NCI-H748 treated with DMSO at 0.1 percent for 48 hours (cell line): ENCODE measurements at places on chromosomes 4 and X.

DNA sequence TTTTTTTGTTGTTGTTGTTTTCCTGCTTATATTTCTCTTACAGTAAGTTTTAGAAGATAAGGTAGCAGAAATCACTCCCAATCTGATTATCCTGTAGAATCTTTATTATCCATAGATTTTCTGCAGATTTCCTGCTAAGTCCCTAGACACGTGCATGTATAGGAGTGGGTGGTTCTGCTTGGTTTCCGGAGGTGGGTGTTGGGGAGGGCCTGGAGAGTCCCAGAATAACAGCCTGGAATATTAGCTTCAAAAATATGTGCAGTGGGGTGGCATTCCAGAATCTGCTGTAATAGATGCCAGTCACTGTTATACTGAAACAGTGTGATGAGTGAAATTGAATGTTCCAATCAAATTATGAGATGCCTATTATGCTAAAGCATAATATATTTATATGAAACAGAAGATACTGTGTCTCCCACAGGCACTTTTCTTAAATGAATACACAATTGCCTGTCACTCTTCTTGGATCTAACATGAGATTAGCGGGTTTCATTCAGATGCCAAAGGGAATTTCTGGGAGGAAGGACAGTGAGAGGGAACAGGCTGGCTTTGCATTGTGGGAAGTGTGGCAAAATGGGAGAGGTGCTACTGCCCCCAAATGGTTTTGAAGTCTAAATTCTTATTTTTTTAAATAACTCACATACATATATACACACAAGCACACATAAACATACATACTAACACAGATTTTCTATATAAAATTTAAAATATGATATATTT, 37.6 kb downstream of the C4orf50 start:
- DNase-seq, result no peak

DNA sequence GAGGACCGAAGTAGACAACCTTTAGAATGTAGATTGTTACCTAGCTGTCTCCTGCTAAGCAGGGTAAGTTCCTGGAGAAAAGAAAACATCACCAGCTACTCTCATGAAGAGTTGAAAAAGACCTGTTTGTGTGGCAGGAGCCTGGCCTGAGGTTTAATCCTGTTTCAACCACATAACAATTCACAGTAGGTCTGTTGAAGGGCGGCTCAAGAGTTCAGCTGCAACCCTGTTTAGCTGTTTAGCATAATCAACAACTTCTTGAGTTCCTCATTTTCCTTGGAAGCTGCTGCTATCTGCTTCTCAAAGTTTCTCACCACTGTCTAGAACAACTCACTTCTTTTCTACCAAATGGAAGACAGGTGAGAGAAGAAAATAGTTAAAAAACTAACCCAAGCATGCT, 170.4 kb upstream of the TET2 start:
- no peak for DNase-seq

DNA sequence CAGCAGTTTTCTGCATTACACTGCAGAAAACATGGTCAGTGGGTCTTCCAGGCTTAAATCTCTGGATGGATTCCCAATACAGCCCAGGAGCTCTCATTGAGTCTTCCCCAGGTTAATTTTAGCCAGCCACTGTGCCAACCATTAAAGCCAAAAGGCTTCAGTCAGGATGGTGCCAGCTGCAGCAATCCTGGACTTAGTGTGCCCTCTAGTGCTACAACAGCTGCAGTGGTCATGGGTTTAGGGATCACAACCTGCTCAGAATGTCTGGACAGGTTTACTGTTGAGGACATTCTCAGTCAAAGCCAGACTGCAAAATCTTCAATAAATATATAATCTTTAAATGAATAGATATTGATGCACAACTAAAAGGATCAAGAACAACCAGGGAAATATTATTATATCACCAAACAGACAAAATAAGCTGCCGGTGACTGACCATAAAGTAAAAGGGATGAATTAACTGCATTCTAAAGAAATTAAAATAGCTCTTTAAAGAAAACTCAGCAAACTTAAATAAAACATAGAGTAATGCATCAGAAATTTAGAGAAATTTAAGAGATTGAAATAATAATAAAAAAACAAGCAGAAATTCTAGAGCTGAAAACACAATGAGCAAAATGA, 639.9 kb downstream of the SPOCK3 start:
- DNase-seq, result peak; percentile 42

GRCh38 chrX:80285131-80285773, 135.0 kb upstream of the TENT5D start:
- peak; percentile 3 for DNase-seq
